CD4-positive, alpha-beta T cell treated with Interleukin-10 for 1 hour (primary cell): ENCODE measurements at places on chromosomes 6 and 20.

- no peak for DNase-seq
Observed at GRCh38 chr6:135383766-135384165, 113.8 kb downstream of the AHI1 start.

DNA sequence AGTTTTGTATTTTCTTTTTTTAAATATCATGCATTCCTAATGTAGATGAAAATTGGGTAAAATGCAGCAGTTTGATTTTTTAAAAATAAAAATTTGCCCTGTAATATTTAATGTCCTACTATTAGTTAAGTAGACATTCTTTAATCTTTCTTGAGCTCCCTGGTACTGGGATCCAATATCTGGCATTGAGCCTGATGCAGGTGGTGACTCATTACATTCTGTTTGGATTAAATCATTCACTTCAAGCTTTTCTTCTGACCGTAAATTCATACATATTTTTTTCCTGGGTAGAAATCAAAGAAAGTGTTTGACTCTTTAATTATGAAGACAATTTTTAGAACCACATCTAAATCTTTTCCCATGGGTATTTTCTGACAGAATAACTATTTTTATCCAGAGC, 768.8 kb upstream of the SLC35B3 start:
- no peak for DNase-seq

- DNase-seq: no peak
Observed at GRCh38 chr6:170165471-170166117, 125.3 kb downstream of the DLL1 start.

- DNase-seq: peak; percentile 37
Observed at GRCh38 chr6:11729076-11729475, 49.5 kb downstream of the ADTRP start.

GRCh38 chr20:58612121-58612691, 38.9 kb upstream of the STX16 start:
- DNase-seq: no peak

DNA sequence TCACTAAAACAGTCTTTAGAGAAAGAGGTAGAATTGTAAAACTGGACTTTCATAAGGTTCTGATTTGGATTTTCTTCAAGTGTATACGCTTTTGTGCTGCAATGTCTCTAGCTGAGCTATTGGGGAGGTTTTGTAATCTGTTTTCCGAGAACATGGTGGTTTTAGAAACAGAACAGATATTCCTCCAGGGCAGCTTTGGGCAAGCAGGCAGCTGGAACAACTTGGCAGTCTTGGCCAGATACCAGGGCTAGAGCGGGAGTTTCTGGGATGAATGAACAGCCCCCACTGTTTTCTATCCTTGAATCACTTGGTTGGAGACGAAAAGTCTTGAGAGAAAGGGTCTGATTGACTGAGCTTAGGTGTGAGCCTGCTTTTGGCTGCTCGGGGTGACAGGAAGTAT, 17.1 kb upstream of the ARMC2 start:
- DNase-seq: no peak

GRCh38 chr20:45433316-45433715, 17.4 kb downstream of the PIGT start:
- no peak for DNase-seq
